ENCODE measurements at places on chromosomes 5 and 9.

DNA sequence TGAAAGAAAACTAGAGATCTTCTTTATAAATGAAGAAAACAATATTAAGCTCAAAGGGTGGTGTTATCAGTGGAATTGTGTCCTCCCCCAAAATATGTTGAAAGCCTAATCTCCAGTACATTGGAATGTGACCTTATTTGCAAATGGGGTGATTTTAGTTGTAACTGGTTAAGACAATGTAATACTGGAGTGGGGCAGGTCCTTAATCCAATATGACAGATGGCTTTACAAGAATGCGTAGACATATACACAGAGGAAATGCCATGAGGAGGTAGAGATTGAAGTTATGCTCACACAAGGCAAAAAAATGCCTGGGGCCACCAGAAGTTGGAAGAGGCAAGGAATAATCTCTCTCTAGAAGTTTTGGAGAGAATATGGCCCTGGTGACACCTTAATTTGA, 13.7 kb upstream of the TRIM32 start:
- no peak for DNase-seq

DNA sequence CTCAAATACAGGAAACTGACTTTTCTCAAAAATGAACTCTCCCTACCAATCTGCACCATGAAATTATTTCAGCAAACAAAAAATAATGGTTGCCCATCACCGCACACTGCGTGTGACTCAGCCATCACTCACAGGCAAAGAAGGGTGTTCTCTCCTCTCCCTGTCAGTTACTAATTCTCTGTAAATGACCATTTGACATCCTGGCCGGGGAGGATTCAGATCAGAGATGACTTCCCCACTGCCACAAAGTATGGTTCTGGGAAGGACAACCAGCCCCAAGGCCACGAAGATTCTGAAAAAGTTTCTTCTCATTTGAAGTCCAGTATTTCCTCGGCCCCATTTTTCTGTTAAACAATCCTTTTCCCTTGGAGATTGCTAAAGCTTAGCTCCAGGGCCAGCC, 199.4 kb downstream of the AUH start:
- peak; percentile 52 for DNase-seq

DNA sequence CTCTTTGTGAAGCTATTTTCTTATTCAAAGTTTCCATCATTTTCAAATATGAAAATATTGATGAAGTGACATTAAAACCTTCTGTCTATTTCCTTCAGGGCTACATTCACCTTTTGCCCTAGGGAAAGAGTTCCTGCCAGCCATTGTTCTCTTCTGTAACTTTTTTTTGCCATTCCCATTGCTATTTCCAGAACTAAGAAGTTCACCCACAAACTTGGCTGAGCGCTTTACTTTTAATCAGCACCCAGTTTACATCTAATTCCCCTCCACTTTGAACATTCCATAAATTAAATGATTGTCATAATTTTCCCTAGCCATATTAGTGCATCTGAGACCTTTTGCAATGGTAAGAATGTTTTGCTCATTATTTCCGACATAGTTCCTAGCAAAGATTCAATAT, 4.4 kb downstream of the IL33 start:
- no peak for DNase-seq

DNA sequence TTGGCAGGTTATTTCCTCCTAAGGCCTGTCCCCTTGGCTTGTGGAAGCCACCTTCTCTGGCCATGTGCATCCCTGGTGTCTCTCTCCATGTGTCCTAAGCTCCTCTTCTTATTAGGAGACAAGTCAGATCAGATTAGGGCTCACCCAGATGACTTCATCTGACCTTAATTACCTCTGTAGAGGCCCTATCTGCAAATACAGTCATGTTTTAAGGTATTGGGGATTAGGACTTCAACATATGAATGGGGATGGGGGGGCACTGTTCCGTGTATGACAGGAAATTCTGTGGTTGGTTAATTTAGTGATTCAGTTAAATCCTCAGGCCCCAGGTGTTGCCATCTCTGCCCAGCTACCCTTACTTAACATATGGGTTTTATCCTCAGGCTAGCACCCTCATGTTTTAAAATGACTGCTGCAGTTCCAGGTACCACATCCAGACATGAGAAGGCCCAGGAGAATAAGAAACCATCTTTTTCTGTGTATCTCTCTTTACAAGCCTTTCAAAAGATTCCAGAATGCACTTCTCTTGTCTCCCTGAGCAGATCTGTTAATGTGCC, 51.9 kb upstream of the RAI14 start:
- no peak for DNase-seq

DNA sequence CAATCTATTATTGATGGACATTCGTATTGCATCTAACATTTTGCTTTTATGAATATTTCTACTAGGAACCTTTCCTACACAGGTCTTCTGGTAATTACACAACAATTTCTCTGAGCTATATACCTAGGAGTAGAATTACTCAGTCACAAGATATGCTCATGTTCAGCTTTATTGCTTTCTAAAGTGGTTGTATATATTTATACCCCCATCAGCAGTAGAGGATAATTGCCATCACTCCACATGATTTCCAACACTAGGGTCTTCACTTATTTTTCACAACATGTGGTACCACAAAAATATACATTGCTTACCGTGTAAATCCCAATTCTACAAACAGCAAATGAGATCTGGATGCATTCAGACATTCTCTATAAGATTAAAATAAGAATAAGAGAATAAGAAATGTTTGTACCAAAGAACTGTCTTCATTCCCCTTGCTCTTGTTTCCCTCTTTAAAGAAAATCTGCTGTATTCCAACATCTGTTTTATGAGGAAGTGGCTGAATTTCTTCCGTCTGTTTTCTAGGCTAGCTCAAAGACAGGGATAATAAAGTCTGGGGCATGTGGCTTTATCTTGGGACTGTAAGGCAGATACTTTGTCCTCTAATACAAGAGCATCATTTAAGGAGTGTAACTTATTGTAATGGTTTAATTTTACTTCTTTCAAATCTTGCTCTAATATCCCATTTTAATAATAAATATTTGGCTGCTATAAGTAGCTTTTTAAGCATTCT, 28.2 kb downstream of the ARL15 start:
- DNase-seq: no peak

All from hepatic stellate cell (primary cell).